Umbilical cord (tissue), 2 donors: ENCODE measurements at places on chromosomes 2 and 18. TPM values are rescaled to one million over a fixed set of nuclear protein-coding genes. Genes with fewer than 3 reads are reported as not detected.

Gene KCNK3
- 11.8 TPM for total RNA-seq

GRCh38 chr2:3075991-3076340 lies 301.7 kb downstream of the EIPR1 start:
- DNase-seq, result no peak

Gene HS1BP3
- total RNA-seq, result 18.5 TPM

Gene ZNF804A
- total RNA-seq, result 3.1 TPM
